ENCODE measurements at places on chromosomes 11 and 22. TPM values are rescaled to one million over a fixed set of nuclear protein-coding genes. Genes with fewer than 3 reads are reported as not detected.

GRCh38 chr11:93194673-93195291 is 3.0 kb downstream of the SLC36A4 start:
- DNase-seq = no peak

- no peak for DNase-seq
Measured at GRCh38 chr11:16280256-16280682, 76.1 kb downstream of the SOX6 start.

- DNase-seq = no peak
Measured at GRCh38 chr11:13111813-13112130, 102.7 kb downstream of the RASSF10 start.

DNA sequence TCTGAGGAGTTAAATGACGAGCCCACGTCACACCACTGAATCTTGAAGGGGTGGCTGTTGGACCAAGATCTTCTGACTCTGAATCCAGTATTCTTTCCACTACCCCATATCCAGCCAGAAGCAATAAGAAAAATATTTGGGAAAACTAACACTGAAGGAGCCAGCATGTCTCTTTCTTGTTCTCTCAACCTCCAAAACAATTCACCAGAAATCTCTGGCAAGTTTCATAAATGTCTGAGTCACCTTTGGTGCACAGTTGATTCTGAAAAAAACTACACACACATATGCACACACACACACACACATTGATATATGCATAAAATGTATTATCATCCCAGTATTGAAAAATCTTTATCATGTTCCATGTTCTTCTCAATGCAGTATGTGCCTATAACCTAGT is 104.3 kb upstream of the BLID start:
- no peak for DNase-seq

DNA sequence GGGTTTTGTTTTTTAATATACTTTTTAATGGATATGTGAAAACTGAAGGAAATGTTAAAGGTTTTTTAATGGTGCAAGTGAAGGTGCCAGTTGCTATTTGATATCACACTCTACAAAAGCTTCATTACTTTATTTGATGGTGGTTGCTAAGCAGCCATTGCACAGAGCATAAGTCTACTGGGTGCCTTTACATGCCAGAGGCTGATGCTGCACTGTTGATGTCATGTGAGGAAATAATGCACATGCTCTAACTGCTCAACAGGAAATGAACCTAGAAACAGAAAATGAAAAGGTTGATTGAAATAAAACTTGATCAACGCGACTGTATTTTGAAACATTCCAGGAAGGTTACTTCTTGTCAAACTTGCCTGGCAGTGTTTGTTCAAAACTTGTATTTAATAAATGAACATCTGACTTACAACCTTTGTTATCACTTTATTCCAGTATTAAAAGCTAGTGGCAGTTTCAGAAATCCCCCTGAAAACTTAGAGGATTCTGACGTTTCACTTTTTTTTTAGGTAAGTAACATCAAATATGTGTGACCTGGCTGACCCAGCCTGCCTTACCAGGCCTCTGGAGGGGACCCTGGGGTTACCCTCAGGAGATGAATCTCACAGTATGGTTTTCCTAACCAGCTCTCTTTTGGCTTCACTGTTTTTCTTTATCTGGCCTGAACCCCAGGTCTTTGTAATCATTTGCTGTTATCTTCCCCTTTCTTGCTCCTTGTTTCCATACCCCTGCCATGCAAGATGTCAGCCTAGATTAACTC is 2.4 kb upstream of the ATP5MG start:
- DNase-seq = peak; percentile 78

DNA sequence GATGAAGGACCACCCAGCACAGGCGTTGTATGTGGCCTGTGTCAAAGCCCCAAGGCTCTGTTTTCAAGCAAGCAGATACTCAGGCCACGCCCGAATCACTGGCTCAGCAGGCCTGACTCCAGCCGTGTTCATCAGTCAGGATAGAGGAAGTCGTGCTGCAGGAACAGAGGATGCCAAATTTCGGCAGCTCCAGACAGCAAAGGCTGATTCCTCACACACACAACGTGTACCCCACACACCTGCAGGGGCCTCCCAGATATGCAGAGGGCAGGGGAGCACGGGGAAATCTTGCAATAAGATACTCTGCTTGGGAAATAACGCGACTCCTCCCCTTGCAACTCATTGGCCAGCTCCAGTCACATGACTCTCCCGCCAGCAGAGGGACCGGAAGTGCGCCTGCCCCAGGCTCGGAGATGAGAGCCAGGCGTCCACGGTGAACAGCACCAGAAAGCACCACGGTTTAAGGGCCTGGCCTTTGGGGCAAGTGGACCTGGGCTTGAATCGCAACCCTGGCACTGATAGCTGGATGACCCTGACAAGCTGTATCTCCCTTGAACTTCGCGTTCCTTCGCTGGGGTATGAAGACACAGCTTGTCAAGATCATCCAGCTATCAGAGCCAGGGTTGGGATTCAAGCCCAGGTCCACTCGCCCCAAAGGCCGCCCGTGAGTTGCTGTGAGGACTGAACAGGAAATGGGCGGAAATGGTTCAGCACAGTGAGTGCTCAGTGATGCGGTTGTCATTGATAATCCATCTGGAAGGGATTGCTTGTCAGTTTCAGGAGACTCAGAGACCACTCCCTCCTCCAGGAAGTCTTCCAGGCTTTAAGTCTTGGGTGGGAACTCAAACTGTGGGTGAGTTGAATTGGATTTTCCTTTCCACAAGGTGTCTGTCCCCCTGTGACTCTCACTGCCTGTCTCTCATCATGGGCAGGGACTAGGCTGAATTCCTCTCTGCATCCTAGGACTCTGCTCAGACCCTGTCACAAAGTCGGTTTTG is 88.5 kb downstream of the MYEOV start:
- DNase-seq = peak; percentile 46

DNA sequence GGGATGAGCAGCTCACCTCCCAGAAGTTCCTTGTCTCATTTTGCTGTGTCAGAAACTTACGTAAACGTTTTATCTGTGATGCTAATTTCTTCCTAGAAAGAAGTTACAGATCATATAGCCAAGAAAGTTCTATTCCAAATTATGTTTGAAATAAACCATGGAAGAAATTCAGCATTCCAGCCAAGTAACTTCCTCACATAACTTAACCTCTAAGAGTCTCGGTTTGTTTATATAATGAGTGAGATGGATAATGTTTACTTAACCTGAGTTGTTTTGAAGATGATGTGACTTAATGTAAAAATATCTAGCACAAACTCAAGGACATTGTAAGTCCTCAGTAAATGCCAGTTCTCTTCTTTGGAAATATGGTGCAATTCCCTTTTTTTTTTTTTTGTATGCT is 8.9 kb upstream of the MUC15 start:
- DNase-seq = no peak

DNA sequence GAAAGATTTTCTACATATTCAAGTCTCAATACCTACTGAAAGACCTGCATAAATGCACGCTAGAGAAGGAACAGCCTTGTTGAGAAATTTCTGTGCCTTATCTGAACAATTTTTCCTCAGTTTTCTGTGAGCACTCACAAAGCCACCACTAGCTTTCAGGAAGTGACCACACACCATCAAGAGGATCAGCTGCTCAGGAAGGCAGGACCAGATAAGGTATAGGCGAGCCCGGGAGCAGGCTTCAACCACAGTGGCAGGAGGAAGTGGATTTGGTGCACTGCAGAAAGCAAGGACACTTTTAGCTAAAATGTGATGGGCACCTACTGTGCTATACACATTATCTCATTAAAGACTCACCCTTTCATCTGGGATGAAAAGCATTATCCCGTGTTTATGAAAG is 220.8 kb downstream of the RAB38 start:
- no peak for DNase-seq

DNA sequence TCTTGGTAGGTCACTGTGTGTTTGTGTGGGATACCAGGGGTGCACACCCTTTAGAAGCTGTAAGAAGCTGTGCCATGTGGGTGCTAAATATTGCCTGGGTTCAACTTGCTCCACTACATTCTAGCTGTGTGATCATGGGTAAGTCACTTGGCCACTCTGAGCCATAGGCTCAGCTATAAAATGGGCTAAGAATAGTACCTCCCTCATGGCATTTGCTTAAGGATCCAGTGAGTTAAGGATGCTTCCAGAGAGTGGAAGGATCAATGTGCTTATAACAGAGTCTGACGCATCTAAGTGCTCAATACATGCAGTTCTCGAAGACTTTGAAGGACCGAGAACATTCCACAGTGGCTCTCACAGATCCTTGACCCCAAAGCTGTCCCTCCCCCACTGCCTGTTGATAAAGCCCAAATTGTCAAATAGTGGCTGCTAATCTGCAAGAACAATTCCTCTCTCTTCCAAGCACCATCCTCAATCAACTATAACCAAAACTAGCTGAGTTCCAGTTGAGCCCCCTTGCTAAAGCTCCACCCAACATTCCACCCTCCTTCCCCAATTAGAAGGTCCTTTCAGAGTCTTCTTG is 13.2 kb upstream of the TMPRSS6 start:
- DNase-seq = no peak

DNA sequence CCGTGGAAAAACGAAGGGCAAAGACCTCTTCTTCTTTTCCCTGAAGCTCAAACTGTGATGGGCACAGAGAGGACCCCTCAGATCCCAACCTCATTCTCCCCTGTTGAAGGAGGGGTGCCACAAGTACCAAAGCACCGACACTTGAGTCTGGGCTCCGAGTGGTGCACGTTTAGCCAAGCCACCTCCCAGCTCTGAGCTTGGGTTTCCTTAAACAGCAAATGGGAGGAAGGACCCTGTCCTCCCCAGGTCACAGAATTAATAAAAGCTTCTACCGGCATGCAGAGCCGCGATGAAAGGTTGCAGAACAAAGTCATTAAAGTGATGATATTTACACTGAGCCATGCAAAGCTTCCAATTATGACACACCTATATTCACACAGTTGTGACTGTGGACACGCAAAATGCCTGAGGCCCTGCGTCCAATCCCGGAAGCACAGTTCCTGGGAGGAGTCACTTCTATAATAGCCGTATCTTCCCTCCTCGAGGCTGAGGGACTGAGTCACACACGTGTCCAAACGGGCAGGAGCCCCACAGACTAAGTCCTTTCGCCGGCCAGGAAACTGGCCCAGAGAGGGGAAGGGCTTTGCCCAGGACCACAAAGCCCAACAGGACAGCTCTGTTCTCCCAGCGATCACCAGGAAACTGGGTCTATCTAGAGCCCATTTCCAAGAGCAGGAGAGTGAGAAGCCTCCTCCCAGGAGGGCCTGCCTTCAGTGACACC is 922 bp upstream of the CSNK1E start:
- no peak for DNase-seq

DNA sequence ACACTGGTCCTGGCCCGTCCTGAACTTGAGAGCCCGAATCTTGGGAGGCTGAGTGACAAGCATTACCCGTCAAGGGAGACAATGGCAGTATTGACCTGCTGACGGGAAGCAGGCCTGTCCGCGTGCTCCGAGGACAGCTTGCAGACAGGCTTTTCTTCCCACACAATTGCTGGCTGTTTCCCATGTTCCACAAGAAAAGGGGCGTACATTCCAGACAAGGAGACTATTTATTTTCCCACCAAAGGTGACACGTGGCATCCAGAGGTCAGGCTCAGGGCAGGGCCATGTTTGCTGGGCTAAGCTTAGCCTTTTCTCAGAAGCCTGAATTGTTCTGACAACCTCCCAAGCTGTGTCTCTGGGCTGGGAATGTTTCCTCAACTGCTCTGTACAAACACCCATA is 86.9 kb upstream of the SPON1 start:
- no peak for DNase-seq

GRCh38 chr11:130817330-130817944 is 98.8 kb downstream of the SNX19 start:
- DNase-seq = no peak

DNA sequence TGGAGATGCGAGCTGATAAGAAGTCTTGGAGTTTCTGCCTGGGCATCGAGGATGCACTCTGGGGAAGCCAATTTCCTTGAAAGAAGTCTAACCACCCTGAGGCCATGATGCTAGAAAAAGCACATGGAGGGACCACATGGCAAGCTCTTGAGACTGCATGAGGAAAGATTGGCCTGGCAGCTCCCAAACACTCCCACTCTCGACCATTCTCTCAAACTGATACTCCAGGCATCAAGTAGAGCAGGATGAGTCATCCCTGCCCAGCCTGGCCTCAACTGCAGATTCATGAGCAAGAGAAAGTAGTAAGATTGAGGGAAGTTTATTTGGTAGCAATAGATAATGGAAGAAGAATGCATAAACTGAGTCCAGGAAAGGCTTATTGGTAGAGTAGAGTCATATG is 194.3 kb downstream of the KIF18A start:
- DNase-seq = no peak

GRCh38 chr11:9170450-9170849 is 79.1 kb upstream of the SCUBE2 start:
- DNase-seq = no peak

DNA sequence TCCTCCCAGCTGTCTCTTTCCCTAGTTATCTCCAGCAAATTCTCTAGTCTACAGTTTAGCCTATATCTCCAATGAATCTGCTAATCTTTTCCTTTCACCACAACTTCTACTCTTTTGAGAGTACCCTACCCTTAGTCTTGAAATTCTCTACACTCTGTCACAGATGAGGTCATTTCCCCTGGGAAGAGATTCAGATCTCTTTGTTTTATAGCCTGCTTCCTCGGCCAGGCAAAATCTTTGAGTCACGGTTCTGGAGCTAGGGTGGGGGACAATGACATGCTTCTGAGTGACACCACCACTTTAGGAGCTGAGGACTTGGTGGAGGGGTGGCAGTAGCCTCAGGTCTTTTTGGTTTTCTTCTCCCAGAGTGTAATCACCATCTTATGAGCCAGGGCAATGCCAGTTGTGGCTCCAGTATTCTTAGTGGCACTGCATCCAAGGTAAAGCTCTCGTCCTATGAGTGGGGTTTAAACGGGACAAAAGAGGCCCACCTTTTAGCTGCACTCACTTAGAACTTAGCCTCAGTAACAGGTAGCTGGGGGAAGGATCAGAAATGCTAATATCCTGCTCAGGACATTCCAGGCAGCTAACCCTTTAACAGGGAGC is 98.5 kb upstream of the RRM1 start:
- no peak for DNase-seq

Gene OR52E8
- total RNA-seq = not detected
